SHP77 (cell line): ENCODE measurements at places on chromosomes 6 and 20.

GRCh38 chr20:51221791-51222408, 199.0 kb upstream of the KCNG1 start:
- no peak for DNase-seq

DNA sequence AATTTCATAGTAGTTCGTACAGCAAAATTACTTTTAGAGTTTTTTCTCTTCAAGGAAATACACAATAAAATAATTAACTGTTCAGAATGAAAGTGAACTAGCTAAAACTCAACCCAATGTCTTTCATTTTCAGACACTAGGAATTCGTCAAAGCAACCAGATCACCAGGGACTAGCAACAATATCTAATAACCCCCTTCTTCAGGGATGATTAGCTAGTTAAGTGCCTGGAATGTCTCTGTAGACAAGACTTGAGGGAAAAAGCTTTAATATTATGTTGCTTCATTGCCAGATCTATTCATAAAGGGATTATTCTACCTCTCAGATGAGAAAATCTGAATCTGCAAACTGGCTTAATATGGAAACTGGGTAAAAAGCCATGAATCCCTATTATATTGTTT, 41.8 kb upstream of the OR14J1 start:
- DNase-seq = no peak

DNA sequence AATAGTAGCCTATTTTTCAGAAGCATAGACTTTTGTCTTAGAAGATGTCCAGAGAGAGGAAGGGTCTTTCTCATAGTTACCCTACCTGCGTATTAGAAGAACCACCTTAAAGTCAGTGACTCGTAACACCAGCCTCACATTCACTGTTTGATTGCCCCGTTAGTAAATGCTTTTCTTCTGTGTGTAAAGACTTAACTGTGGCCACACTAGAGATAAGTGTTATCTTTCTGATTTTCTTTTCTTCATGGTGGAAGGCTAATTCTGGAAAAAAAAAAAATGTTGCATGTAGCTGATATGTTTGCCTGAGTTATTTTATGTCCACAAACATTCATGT, 83.9 kb downstream of the SAMD3 start:
- no peak for DNase-seq

DNA sequence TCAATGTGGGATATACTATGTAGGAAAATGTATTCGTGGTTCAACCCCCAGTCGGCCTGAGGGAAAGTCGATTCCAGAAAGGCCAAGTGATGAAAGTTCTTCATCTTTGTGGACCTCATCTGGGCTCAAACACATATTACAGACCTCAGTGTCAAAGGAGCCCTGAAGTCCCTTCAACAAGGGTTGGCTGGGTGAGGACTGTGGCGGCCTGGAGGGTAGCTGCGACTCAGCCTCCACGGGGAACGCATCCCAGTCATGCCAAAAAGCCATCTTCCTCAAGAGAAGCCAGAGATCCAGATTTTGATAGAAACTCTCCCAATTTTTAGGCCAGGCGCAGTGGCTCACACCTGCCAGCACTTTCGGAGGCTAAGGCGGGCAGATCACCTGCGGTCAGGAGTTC, 158.6 kb upstream of the PTPN1 start:
- no peak for DNase-seq

DNA sequence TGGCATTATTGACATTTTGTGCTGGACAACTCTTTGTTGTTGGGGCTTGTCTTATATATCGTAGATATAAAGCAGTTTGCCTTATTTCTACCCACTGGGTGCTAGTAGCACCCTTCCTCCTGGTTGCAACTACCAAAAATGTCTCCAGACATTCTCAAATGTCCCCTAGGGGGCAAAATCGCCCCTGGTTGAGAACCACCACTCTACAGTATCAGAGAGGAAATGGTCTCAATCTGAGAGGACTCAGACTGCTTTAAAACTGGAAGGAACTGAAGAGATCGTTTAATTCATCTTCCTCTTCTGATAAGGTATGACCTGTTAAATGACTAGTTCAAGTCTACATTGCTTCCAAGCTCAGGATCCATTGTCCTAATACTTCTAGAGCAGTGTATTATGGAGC, 14.9 kb downstream of the SH3BGRL2 start:
- DNase-seq = no peak
